Stimulated activated CD4-positive, alpha-beta T cell treated with anti-CD3 and anti-CD28 coated beads, Interleukin-4, amount 100 ng/mL, for 48 hours (primary cell): ENCODE measurements at places on chromosomes 2 and 18.
A peak's percentile ranks its signal among the peaks of the same experiment; 100 is the strongest.

- no peak for DNase-seq
These were observed 5.9 kb downstream of the NFATC1 start for GRCh38 chr18:79401494-79402208.

DNA sequence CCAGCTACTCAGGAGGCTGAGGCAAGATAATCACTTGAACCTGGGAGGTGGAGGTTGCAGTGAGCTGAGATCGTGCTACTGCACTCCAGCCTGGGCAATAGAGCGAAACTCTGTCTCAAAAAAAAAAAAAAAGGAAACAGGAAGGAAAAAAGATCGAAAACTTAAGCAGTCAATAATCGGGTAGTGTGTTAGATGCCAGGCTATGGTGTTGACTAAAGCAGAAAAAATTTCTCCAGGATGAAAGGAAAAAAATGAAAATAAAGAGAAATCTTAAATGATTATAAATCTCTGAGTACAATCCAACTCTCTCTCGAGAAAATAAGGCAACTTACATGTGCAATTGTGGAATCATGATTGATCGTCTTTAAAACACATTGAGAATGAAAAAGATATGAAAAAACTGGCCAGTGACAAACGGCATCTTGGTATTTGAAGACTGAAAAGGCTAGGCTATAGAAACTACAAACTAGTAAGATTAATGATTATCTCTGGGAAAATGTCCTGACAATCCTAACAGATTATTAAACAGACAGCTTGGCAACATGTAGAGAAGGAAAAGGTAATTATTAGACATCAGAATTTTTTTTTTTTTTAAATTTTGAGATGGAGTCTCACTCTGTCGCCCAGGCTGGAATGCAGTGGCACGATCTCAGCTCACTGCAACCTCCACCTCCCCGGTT is 16.3 kb upstream of the EPHA4 start:
- no peak for DNase-seq

- DNase-seq = no peak
These were observed 46.7 kb upstream of the ATP5MC3 start for GRCh38 chr2:175228179-175228578.

- no peak for DNase-seq
These were observed 19.3 kb downstream of the GPD2 start for GRCh38 chr2:156455361-156455975.

DNA sequence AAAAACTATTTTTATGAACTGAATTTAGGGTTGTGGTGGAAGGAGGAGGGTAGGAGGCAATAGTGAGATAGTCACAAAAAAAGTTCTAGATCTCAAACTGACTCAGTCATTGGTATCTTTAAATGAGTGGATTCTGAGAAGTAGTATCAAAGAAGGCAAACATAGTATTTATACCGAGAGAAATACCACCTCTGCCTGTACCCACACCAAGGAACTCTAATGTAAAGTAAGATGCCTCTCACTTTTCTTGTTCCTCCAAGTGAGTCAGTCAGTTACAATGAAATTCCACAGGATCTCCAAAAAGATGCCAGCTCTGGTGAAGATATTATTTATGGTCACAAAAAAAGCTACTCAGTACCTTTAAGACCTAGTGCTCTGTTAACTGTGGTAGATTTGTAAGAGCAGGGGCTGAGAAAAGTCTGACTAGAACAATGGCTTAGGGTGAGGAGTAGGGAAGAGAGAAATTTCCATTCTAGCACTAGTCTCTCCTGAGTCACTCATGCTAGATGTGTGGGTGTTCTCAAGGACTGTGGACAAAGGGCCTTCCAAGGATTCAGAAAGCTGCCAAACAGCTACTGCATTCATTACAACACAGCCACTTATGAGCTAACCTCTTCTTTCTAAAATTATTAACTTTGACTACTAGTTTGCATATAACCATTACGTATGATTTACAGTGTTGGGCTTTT is 36.3 kb downstream of the YWHAQ start:
- no peak for DNase-seq

DNA sequence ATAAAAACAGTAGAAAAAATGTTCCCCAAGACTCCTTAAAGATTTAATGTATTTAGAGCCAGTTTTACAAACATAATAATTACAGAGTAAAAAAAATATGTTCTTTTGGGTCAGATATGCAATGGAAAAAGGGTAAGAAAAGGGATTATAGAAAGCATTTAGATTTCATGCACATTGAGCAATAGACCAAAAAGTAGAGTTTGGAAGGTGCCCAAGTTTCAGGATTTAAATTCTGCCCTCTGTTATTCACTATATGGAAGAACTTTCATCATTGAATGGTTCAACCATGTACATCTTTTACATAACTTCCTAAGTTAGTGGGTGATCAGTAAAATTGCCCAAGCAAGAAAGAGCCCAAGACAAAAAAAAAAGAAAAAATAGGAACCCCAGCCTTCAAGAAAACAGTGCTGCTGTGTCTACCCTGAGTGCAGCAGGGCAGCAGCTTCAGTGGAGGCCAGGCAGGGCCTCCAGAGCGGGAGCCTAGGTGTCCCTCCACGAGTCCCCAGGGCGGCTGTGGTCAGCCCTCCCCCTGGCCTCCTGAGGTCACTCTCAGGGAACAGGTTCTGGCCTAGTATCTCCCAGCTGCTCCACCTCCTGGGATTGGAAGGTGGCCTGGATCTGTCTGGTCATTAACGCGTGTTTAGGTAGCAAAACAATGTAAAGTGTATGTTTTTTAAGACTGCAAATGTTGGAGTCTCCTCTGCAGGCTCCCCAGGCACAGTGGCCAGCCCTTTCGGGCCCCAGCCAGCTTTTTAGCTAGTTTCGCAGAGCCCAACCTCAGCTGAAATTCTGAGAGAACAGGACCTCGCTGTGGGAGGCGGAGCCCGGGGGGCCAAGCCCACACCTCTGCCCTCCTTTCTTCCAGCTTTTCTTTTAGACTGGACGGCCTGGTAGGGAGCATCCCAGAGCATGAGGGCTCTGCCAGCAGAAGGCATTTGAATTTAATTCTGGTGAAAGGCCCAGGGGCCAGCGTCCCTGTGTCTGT is 77.3 kb downstream of the TEX51 start:
- no peak for DNase-seq

DNA sequence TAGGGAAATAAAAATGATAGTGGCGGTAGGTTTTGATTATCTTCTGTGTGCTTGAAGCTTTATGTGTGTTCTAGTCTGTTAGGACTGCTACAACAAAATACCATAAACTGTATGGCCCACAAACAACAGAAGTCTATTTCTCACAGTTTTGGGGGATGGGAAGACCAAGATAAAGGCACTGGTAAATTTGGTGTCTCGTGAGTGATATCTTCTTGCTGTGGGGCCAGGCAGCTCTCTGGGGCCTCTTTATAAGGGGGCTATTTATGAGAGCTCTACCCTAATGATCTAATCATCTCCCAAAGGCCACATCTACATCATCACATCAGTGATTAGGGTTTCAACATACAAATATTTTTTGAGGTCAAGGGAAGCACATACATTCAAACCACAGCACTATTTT is 86.8 kb upstream of the SPHKAP start:
- no peak for DNase-seq

- DNase-seq = no peak
These were observed 360.4 kb upstream of the ZC3H15 start for GRCh38 chr2:186125625-186126024.

- no peak for DNase-seq
These were observed 276.7 kb downstream of the PLCL1 start for GRCh38 chr2:198080879-198081765.

- no peak for DNase-seq
These were observed 423.5 kb upstream of the FANCL start for GRCh38 chr2:58664523-58665151.

GRCh38 chr18:9827793-9828505 is 57.8 kb upstream of the TXNDC2 start:
- no peak for DNase-seq

GRCh38 chr2:24048769-24049484 is 614 bp upstream of the FKBP1B start:
- DNase-seq = no peak

DNA sequence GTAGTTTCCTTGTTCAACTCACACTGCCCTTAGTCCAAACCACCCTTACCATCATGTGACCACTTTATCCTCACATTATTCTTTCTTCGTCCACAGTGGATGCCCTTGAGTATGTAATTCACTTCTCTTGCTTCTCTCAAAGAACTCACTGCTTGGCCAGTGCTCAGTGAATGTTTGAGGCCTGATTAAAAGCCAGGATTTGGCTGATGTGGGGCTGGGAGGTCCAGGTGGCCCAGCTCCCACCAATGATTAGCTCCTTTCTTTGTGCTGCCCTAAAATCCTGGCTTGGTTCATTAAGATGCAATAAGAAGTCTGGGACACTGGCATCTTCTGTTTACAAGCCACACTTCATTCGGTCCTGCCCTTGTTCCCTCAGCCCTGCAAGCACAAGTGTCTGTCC is 97.8 kb upstream of the CELF4 start:
- no peak for DNase-seq

- no peak for DNase-seq
These were observed 3.2 kb downstream of the STK17B start for GRCh38 chr2:196168181-196168580.

DNA sequence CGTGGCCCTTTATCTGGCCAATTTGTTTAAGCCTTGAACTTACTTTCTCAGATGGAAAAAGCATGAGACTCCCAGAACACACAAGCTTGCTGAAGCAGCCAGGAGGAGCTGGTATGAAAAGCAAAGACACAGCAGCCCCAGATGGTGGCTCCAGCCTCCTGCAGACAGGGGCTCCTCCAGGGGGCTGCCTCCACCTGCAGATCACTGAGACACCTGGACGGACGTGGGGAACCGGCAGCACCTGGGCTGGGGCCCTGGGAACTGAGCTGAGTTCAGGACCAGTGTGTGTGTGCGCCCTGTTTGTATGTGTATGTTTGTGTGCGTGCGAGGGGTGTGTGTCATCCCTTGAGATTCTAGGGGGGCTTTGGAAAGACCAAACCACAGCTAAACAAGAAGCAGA is 8.6 kb downstream of the CYS1 start:
- DNase-seq = no peak

GRCh38 chr18:79771446-79772107 is 26.2 kb upstream of the KCNG2 start:
- no peak for DNase-seq

DNA sequence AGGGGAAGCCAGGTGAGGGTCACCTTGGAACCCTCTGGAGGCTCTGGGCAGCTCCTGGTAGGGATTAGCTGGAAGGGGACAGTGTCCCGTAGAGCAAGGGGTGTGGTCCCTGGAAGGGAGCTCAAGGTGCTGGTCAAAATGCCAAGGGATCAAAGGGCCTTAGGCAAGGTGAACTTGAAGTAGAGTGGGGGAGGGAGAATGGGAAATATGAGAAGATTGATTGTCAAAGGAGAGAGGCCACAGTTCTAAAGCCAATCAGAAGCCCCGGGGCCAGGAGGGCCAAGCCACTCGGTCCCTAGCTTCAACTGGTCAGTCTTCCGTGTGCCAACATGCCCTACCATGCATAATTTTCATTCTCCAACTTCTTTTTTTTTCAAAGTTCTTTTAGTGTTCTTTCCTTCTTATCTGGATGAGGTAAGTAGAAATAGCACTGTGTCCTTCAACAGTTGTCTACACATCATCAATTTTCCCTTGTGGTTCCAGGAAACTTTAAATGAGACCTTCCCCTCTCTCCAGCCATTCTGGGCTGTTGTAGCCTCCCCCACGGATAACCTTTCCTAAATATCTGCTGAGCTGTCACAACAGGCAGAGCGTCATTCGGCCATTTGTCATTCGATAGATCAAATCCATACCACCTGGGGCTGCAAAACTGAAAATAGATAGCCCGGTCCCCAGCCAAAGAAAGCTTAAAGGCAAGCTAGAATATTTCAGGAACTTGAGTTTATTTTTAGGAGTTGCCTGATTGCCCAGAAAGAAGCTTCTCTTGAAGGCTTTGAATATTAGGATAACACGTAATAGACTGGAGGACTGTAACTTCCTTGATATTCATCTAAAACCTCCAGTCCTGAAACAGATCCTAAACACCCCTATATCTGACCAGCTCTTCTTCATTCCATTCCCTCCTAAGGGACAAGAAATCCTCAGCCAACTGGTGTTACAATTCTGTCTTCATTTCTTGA is 83.3 kb downstream of the ALPK2 start:
- no peak for DNase-seq

GRCh38 chr2:24239553-24239952 is 64.7 kb downstream of the FAM228A start:
- DNase-seq = no peak

- no peak for DNase-seq
These were observed 49.3 kb downstream of the SP110 start for GRCh38 chr2:230170532-230170931.

DNA sequence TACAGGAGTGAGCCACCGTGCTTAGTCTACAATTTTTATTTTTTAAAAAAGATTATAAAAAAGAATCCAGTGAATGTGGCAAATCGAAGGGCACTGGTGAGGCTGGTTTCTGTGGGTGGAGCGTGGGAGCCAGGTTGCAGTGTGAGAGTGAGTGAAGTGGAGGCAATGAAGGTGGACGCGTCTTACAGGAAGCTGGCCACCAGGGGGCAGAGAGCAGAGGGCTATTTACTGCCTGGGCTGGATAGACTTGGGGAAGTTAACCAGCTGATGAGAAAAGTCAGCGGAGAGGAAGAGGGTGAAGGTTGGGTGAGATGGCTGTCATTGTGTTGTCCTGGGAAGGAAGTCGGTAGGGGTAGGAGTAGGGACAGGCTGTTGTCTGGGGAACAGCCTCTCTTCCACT is 6.8 kb downstream of the SCTR start:
- peak; percentile 32 for DNase-seq

DNA sequence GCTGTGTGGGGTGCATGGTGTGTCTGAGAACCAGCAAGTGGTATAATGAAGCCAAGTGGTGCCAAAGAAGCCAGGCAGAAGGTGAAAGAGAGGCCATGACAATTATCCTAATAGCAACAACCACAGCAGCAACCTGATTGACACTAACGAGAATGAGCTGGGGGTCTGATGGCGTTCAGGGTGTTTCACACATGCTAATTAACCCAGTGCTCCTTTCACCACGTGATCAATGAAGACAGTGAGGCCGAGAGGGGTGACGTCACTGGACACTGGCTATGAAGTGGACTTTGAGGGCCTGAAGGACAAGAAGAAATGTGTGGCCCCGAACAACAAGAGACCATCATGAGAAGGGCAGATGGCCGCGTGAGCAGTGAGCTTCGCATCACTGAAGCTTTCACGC is 364.4 kb upstream of the ID2 start:
- DNase-seq = no peak

DNA sequence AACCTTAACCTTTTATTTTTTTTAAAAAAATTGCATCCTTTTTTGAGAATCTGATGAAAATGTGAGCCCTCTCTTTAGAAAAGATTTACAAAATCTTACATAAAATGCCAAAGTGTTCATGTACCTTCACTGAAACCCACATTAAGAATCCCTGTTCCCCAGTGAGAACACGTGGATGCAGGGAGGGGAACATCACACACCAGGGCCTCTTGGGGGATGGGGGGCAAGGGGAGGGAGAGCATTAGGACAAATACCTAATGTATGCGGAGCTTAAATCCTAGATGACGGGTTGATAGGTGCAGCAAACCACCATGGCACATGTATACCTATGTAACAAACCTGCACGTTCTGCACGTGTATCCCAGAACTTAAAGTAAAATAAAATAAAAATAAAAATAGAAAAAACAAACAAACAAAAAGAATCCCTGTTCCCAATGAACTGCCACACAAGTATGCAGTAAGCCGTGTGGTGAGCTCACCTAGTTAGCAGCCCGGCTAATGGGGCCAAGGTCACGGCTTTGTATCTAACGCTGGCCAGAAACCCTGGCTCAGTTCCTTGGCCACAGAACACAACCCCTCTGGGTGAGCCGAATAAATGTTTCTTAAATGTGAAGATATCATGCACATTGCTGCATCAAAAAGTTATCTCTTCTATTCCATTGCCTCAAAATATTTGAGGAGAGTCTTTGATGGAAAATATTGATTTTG is 41.4 kb downstream of the CHST9 start:
- DNase-seq = no peak
